ENCODE measurements at places on chromosomes 7 and 10.

DNA sequence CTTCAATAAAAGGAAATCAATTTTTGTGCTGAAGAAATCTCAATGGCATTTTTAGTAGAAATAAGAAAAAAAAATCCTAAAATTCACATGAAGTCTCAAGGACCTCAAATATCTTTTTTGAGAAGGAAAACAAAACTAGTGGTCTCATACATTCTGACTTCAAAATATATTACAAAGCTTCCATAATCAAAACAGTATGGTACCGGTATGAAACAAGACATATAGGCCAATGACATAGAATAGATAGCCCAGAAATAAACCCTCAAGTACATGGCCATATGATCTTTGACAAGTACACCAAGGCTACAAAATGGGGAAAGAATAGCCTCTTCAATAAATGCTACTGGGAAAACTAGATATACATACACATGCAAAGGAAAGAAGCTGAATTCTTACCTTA lies 131.8 kb upstream of the GPR22 start:
- DNase-seq = no peak

GRCh38 chr10:86121200-86121599 lies 245.4 kb downstream of the GRID1 start:
- no peak for DNase-seq

DNA sequence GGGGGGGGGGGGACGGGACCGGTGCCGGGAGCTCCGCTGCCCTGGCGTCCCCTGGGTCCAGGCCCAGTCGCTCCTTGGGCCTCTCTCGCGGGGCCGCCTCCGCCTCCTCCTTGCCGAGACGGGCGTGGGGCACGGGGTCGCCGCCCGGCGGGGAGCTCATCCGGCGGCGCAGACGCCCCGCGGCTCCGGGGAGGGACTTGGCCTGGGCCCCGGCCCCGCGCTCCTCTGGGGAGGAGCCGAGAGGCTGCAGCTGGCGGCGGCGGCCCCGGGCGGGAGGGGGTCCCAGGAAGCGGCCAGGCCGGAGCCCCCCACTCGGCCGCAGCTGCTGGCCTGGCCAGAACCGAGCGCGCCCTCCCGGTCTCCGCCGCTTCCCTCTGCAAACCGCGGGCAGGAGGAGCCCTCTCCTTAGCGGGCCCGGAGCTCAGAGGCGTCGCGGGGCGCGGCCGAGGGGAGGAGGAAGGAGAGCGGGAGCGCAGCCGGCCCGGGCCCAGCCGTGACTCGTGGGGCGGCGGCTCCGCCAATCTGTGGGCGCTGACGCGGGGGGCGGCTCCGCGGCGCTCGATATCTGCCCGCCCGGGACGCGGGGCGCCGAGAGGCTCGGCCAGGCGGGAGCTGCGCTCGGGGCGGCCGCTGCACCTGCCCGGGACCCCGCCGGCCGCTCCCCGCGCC lies at the start of gene FAM20C:
Gene FAM20C, plus strand, starts transcription at position 591 of the 669 bp plus-strand sequence. CDS start 629 bp downstream, outside the sequence.
- DNase-seq = peak; percentile 76

GRCh38 chr7:155071916-155072571 lies 1.9 kb downstream of the HTR5A start:
- DNase-seq = no peak

GRCh38 chr10:52729271-52730104 lies 43.1 kb downstream of the MBL2 start:
- peak; percentile 39 for DNase-seq

DNA sequence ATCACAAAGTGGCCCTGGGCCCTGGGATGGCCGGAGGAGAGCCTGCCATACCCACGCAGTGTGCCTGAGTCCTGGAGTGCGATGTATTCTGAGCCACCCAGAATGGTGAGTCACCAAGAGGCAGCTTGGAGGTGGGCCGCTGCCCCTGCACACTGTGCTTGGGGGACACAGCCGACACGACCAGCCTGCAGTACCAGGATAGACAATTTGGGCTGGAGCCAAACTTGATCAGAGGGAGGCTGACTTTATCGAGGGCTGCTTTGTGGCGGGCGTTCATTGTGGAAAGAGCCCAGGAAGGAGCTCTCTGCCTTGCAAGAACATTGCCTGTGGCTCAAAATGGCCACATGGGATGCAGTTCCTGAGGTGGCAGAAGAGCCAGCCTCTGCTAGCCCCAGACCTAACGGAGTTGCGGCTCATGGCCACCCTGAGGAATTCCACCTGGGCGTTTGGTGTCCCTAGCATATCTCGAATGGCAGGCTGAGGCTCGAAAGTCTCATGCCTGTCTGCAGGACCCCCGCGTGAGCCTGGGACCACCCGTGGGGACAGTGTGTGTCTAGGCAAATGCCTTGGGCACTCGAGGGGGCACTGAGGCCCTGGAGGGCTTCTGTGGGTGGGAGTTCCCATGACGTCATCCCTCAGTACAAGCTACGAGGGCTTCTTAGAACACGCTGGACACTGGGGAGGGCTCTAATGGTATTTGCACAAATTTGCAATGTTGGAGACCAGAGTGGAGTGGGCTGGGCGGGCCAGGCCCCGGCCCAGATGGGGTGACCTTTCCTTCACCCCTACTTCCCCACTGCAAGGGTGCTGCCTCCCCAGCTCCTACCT lies 79.7 kb downstream of the LHPP start:
- DNase-seq = no peak

- DNase-seq = no peak
These were observed 42.0 kb downstream of the MYL10 start for GRCh38 chr7:101586906-101587677.

- DNase-seq = no peak
These were observed 169.7 kb downstream of the NRF1 start for GRCh38 chr7:129780974-129781927.

DNA sequence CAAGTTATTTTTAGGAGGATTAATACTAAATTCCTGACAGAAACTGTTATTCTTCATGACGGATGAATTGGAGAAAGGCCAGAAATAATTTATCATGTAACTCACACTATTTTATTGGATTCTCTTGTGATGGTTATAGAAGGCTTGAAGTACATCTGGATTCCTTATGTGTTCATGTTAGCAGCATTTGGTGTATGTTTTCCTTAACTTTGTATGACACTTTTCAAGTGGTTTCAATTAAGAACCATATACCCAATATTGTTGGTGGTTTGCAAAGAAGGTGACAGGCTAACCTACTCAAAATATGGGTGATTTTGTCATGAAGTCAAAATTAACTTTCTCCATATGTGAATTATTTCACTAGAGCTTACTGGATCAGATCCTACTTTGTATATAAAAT lies 532.2 kb upstream of the CNTNAP2 start:
- no peak for DNase-seq

GRCh38 chr10:50410066-50410811 lies 158.9 kb upstream of the ASAH2 start:
- peak; percentile 77 for DNase-seq

DNA sequence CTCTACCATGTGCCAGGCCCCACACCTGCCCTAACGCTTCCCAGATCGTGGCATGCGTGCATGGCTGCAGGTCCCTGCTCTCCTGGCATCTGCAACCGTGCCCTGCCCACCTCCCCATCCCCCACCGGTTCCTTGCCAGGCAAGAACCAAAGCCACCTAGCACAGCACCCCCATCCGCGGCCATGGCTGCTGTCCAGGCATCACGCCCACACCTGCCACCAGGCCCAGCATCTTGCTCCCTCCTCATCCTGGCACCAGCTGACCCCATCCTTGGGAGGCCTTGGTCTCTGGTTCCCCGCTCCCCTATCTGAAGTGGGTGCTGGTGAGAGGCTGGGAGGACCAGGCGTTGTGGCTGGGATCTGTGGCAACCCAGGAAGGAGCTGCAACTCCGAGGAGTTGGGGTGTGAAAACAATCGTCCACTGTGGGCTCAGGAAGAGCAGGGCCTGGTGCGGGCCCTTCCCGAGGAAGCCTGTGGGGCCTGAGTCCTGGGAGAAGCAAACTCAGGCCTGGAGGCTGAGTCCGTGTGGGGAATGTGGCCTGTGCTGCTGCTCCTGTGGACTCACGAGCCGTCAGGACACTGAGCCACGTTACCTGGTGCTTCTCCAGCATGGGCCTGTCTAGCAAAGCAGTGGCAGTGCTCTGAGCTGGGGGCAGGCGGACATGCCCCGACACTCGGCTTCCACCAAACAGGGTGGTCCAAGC lies 417.1 kb downstream of the DNAJB6 start:
- DNase-seq = no peak

DNA sequence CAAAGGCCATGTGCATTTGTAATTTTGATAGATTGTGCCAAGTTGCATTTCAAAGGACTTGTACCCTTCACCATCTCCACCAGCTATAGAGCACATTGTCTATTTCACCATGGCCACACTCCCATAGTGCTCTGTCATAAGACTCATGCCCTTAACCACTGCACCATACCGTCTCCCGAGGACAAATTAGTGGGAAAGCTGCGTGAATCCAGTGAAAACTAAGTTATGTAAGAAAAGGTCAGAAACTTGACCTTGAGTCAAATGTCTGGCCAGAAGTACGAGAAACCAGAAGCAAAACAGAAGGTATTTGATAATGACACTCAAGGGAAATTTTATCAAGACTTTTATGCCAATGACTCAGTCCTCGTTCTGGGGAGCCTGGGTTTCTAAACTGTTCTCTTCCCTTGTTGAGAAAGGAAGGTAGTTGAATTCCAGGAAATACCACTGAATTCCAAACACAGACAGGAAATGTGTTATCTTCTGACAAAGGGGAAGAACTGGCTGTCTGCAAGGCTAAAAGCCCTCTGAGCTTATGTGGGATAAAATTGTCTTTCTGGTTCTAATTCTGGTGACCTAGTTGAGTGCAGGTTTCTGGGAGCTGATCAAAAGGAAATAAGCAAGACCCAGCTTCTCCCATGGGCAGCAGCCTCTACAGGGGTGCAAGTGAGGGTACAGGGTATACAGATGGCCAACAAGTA lies 49.7 kb downstream of the CDK1 start:
- peak; percentile 94 for DNase-seq

DNA sequence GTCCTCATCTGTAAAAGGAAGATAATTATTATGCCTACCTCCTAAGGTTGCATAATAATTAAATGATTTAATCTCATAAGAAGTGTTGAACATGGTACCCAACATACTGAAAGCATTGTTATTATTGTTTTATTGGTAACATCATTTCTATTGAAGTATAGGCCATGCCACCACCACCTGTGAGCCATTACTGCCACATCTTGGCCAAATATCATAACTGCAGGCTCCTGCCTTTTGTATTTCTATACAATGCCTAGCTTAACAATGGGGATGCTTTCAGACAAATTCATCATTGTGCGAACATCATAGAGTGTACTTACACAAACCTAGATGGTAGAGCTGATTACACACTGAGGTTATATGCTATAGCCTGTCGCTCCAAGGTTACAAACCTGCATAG lies 61.1 kb upstream of the NPSR1 start:
- peak; percentile 23 for DNase-seq

DNA sequence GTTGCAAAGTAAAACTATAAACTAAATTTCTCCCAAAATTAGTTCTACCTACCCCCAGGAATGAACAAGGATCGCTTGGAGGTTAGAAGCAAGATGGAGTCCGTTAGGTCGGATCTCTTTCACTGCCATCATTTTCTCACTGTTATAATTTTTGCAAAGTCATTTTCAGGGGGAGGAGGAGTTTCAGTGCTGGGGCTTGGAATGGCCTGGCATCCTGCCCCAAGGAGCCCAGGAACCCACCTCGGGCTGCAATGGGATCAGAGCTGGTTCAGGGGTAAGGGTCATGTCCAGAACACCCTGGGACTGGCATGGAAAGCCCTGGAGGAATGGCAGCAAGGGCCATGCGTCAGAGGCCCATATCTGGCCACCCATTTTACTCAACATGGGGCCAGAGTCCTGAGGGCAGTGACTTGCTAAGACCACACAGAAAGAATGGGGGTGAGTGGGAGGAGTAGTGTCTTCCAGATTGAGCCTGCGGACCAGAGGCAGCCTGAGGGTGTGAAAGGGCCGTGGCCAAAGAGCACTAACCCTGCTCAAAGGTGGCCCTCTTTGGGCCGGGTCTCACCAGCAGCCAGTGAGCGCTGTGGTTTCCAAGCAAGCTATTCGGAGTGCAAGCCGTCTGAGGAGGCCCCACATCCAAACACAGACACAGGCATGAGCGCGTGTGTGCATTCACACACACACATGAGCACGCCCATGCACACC lies 31.8 kb downstream of the GPRIN2 start:
- peak; percentile 83 for DNase-seq

DNA sequence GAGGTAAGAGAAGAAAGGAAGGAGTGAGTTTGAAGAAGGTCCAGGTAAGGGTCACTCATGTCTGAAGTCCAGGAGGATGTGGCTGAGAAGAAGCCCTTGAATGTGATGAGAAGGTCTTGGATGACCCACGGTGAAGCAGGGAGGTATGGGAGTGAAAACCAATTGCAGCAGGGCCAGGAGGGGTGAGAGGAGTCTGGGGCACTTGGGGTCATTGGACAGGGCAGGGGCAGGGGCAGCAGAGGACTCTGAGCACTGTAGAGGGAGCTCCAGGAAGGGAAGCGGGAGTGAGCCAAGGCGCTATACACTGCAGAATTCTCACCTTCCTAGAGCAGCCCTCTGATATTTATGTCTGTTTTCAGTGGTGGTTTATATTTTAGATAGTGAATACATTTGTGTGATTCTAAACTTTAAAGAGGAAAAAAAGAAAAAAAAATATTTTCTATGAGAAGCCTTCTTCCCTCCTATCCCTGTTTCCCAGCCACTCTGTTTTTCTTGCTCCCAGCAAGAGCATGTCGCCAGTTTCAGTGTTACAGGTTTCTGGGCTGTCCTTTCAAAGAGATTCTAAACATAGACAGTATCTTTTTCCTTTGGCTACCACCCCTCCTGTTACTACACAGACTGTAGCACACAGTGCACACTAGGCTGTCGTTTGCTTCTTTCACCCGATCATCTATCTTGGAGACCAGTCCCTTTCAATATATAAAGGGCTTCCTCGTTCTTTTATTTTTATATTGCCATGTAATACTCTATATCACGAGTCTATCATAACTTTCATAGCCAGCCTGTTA lies 24.5 kb downstream of the BLVRA start:
- no peak for DNase-seq

- no peak for DNase-seq
These were observed 400.1 kb downstream of the TNS3 start for GRCh38 chr7:47181746-47182361.

GRCh38 chr10:120285408-120285807 lies 171.6 kb upstream of the PLPP4 start:
- no peak for DNase-seq

- DNase-seq = no peak
These were observed 516.4 kb downstream of the DNAJB6 start for GRCh38 chr7:157853076-157853788.

GRCh38 chr7:159103382-159104187 lies 41.1 kb downstream of the VIPR2 start:
- DNase-seq = no peak

GRCh38 chr10:95560278-95561176 lies 644 bp downstream of the SORBS1 start:
- peak; percentile 38 for DNase-seq

- peak; percentile 91 for DNase-seq
These were observed 320.7 kb downstream of the SUGCT start for GRCh38 chr7:40455485-40455884.

DNA sequence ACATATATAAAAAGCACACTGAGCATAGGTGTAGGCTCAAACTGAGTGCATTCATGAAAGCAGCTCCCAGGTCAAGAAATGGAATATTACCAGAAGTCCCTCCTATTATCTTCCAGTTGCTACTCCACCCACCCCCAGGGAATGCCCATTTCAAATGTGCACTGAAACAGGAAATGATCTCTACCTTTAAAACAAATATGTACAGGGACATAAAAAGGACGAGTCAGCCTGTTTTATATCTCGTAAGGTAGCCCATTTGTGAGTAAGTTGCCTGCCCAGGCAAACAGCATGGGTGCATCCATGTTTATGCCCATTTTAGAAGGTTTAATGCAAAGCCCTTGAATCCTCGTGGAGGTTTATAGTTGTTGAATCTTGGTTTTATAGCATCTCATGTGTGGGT lies 10.4 kb downstream of the FFAR4 start:
- no peak for DNase-seq

GRCh38 chr10:121677880-121678279 lies 79.6 kb upstream of the FGFR2 start:
- DNase-seq = no peak

GRCh38 chr10:132960631-132961419 lies 18.5 kb upstream of the CFAP46 start:
- no peak for DNase-seq
